ENCODE measurements at places on chromosomes 2 and 18. TPM values are rescaled to one million over a fixed set of nuclear protein-coding genes. Genes with fewer than 3 reads are reported as not detected.

Gene GPR75
- 1.4 TPM for total RNA-seq

Gene CELF4
- total RNA-seq = not detected

Gene FBXO36
- total RNA-seq = 0.48 TPM

Gene ABCB11
- not detected for total RNA-seq

Gene UGT1A4
- total RNA-seq = 3.9 TPM

Gene OTOF
- not detected for total RNA-seq

Gene EPAS1
- total RNA-seq = 24.0 TPM

Gene RAB10
- 118 TPM for total RNA-seq

Gene EVX2
- total RNA-seq = not detected

Gene RGPD3
- 0.03 TPM for total RNA-seq

Gene SERPINB13
- total RNA-seq = not detected

Gene AGXT
- total RNA-seq = 1.6 TPM

Gene UCN
- 4.9 TPM for total RNA-seq

Gene CHRNG
- total RNA-seq = not detected

Gene NLRC4
- total RNA-seq = not detected

DNA sequence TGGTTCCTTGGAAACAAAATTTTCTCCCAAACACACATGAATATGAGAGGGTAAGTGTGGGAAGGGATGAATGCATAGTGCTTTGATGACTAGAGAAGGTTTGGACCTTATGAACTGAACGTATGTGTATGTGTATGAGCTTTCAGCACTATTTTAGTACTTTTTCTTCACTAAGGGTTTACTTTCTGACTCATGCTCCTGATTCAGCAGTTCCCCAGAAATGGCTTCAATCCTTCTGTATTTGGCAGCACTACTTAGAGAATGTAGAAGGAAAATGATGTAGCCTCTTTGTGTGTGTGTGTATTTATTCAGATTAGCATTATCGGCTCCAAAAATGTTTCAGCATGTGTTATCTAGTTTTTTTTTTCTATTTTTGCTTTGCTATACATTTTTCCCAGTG, 22.2 kb downstream of the KCNJ3 start:
- DNase-seq = no peak

GRCh38 chr2:67560771-67561456, 163.8 kb downstream of the ETAA1 start:
- no peak for DNase-seq

DNA sequence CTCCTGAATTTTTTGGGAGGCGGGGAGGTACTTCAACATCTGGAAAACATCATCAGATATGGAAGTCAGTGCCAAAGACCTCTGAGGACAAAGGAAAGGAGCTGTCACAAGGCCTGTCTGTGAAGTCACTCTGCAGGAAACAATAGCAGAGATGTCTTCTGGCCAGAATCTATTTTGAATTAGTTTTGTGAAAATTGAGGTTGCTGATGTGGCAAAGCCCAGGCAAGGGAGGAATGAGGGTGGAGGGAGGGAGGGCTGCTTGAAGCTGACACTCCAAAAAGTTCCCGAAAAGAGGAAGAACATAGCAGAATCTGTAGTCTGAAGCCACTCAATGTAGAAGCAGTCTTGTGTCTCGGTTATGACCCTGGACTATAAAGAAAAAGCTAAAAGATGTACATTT, 151.1 kb upstream of the LHCGR start:
- DNase-seq = no peak

- no peak for DNase-seq
Observed at GRCh38 chr2:107553539-107553938, 273.2 kb upstream of the RGPD4 start.

GRCh38 chr2:33607251-33607721, 8.2 kb upstream of the FAM98A start:
- no peak for DNase-seq

- DNase-seq = no peak
Observed at GRCh38 chr2:12097859-12098258, 351.4 kb downstream of the LPIN1 start.

DNA sequence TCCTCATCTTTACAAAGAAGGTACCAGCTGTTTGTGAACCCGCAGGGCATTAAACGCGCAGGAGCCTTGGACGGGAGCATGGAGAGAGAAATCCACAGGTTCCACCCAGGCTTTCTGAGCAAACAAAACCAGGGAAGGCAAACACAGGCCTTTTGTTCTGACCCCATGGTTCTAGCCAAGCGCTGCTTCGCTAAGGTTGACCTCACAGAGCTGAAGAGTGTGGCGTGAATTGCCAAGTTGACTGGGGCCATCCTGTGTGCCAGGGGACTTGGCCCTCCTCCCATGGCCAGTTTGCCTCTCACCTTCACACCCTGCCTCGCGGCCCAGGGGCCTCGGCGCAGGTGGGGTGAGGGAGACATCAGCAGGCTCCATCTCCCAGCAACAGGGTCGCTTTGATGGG, 74.1 kb downstream of the VAPA start:
- DNase-seq = peak; percentile 61

DNA sequence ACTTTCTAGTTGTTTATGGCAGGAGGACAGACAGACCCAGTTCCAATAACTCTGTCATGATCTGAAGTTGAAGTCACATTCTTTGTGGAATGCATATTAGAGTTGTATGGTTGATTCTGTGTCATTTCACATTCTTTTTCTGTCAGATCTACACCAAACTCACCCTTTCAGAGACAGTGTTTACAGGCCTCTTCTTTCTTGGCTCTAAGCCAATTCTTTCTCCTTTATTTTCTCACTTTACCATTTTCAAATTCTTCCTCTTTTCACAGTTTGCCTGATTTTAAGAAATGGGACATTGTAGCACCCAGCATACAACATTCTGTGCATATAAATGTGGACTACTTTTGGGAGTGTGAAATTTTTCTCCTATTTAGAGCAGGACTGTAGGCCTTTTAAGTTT, 103.7 kb downstream of the CCDC85A start:
- DNase-seq = no peak

DNA sequence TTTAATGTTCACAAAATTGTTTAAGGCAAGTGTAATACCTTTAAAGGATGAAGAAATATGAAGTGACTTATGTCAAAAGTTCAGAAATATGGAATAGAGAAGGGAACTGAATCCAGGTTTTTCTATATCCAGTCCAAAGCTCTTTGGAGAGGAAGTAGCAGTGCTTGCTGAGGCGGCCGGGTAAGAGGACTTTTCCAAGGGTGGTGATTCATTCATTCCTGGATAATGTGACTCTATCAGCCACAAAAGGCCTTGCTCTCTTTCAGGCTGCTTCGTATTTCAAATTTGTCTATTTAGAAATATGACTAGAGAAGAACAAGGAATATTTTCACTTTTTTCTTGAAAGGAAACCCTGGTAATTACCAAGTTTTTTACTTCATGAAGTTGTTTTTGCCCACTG, 830.1 kb upstream of the ZEB2 start:
- no peak for DNase-seq

DNA sequence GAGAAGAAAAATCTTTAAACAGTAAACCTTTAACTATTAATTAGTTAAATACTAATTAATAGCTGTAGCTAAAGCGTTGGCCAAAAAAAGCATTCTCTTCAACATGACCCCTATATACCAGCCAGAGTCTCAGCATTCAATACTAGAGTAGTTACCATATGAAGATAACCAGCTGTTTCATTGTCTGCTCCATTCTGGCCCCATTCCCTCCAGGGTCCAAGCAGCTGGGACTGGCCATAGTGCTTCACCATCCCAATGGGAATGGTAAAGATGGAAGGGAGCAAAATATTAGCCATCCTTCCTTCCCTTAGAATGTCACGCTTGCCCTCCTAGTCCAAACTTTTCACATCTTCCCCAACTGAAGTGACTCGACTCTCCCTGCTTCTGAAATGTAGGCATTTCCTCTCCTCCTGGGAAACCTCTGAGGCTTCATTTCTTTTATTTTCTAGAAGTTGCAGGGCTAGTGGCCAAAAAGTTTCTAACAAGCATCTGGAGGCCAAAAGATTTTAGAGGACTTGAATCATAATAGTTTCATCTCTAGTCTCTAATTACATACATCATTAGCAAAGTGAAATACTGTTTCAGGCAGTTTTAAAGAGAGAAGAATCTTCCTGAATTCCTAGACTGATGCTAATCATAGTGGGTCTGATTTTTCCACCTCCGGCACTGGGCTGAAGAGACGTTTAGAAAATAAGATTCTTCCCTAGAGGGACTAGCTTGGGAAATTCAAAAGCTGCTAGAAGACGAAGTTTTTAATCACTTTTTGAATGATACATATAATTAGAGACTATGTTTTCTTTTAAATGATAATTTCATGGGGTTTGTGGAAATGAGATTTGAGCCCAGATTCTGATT, 52.7 kb downstream of the CCDC68 start:
- DNase-seq = no peak

DNA sequence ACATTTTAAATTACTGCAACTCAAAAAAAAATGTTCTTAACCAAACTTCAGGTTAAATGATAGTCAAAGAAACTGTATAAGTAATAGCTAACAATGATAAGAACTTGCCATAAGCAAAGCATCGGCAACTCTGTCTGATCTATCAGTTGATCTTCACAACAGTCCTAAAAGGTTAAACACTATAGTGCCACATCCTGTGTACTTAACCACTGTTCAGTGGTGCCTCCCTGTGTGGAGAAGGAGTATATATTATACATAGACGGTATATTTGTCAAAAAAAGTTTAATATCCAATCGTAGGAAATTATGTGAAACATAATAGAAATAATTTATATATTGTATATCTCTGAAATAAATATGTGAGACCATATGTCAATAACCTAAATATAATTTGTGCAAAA, 13.0 kb downstream of the DTNA start:
- no peak for DNase-seq

- no peak for DNase-seq
Observed at GRCh38 chr2:208880171-208880570, 473.6 kb downstream of the PTH2R start.

GRCh38 chr2:8822218-8822617, 15.2 kb downstream of the KIDINS220 start:
- no peak for DNase-seq

GRCh38 chr2:240782886-240783818, 36.9 kb downstream of the KIF1A start:
- no peak for DNase-seq

DNA sequence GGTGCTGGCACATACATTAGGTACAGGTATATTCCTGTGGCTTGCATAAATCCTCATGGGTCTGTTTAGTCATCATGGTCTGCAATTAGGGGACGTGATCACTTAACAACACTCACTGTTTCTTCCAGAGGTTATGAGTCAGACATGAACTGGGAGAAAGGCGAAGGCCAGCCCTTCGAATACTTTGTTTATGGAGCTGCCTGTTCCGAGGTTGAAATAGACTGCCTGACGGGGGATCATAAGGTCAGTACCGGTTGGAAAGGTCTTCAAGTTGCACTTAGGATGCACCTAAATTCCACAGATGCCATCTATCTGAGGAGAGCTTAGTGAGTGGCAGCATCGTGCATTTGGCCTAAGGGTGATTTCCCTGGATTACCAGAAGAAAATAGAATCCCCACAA, 76.9 kb downstream of the AOX1 start:
- peak; percentile 78 for DNase-seq

DNA sequence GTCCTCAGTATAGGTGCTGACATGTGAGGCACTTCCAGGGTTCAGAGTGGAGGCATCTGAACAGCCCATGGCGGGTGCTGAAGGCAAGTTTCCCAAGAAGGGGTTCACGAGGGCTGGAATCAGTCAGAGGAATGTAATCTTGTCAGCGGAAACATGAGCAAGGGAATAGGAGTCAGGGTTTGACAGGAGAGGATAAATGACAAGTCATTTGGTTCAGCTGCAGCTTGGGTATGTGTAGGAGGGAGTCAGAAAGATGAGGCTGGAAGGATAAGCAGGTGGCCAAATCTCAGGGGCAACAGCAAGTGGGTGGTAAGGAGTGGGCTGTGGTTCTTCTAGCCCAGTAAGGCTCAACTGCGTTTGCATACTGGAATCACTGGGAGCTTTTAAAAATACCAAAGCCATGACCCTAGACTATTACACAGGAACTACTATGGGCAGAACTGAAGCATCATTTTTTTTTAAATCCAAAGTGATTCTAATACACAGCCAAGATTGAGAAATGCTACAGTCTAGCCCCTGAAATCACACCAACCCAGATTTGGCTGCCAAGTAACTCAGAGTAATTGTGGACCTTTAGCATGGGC, 41.8 kb upstream of the NAB1 start:
- no peak for DNase-seq

- DNase-seq = no peak
Observed at GRCh38 chr18:44424645-44425035, 256.0 kb upstream of the SETBP1 start.

GRCh38 chr2:239055756-239056493, 208.0 kb downstream of the TWIST2 start:
- no peak for DNase-seq

- DNase-seq = no peak
Observed at GRCh38 chr2:229701716-229702115, 12.6 kb downstream of the DNER start.

DNA sequence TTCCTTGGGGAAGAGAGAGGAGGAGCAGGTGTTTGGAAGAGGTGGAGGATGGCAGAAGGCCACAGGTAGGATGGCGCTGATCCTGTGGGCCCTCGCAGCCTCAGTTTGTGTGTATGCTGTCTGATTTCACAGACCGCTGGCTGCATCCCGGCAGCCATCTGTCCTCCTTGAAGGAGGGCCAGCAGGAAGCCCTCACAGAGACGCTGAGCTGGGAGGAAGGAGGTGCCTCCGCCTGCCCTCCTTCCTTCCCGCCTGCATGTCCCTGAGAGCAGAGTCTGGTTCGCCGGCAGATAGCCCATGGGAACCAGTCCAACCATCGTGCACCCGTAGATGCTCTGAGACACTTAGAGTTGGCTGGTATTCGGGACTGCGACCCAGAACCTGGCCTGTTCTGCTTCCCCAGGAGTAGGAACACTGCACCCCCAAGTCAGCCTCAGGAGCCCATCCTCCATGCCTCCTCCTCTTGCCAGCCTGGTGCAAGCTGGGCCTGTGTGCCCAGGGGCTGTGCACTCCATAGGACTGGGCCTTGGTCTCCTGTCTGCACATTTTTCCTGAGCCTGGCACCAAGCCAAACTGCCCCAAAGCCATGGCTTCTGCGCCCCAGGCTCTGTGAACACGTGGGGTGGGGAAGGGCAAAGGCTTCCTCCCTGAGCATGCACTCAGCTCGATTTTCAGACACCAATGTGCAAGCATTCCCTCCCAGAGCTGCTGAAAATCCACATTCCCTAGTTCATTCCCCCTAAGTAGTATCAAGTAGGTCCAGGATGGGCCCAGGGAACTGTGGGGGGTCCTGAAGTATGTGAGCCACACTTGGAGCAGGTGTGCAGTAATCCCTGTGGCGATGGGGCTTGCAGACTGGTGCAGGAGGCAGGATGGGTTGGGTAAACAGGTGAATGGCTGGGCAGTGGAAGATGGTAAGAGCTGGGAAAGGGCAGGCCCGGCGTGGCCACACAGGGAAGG, 115.6 kb downstream of the SEPTIN10 start:
- no peak for DNase-seq

DNA sequence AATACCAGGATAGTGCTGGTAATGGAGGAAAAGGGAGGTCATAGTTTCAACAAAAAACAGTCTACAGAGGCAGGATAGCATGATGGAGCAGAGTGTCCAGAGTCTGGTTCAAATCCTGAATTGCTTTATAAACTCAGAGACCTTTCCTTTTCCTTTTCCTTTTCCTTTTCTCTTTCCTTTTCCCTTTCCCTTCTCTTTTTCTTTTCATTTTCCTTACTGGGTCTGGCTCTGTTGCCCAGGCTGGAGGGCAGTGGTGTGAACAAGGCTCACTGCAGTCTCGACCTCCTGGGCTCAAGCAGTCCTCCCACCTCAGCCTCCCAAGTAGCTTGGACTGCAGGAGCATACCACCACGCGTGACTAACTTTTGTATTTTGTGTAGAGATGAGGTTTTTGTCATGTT, 31.7 kb downstream of the GIGYF2 start:
- DNase-seq = no peak
